Activated naive CD4-positive, alpha-beta T cell treated with Interleukin-2 at 50 U/mL for 16 hours (primary cell): ENCODE measurements at places on chromosomes 6 and 20.

DNA sequence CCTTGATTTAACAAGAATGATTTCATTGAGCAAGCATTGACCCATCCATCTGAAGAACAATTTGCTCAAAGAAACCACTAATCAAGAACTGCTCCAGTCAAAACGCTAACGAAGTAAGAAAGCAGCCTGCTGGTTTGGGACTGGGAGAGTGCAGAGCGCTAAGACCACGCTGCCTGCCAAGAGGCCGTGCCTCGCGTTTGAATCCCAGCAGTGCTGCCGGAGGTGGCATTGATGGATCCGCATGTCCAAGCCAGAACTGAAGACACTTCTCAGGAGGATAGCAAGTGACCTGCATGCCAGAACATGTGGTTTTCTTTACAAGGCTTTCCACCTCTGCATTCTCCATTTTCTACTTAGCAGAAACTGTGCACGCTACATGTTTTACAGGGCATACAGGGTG lies 105.2 kb upstream of the FOXC1 start:
- DNase-seq: no peak

DNA sequence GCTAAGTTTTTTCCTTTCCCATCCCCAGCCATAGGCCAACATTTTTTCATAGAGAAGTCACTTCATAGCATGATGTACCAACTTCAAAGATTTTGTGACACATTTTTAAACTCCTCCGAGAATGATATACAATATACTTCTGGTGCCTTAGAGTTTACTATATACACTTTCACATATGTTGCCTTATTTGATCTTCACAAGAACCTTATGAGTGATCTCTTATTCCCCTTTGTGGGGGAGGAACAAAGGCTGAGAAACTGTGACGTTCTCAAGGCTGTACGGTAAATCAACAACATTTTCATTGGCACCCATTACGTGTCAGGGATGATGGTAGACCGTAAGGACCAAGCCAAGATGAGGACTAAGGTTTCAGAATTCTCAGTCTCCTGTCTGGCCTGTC lies 130.0 kb downstream of the RFPL4B start:
- DNase-seq: no peak

DNA sequence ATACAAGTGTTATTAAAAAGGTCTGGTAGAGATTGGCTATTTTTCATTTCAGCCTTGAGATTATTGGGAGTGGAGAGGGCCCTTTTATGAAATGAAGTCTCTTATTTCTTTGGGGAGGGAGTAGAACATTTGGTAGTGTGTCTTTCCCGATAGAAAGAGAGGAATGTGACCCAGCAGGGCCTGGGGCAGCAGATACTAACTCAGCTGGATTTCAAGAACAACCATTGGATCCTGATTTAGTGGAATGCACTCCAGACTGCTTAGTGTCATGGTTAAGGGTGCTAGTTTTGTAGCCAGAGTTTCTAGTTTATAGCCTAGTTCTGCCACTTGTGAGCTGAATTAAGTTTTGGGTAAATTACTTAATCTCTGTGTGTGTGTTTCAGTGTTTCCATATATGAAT lies 18.4 kb upstream of the FLRT3 start:
- DNase-seq: no peak

DNA sequence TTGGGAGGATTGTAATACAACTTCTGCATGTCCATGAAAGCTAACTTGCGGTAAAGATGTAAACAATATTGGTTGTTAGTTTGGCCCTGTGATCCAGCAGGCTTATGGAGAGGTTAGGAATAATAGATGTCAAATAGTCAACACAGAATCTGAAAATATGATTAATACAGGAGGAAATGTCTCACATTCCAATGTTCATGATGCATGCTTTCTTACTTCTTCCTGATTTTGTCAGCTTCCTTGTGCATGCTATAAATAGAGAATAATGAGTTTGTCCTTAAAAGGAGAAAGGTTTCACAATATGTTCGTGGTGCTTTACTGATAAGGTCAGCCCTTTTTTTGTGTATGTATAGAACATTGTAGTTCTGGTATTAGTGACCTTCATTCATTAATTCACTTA lies 136.7 kb downstream of the MMUT start:
- no peak for DNase-seq

DNA sequence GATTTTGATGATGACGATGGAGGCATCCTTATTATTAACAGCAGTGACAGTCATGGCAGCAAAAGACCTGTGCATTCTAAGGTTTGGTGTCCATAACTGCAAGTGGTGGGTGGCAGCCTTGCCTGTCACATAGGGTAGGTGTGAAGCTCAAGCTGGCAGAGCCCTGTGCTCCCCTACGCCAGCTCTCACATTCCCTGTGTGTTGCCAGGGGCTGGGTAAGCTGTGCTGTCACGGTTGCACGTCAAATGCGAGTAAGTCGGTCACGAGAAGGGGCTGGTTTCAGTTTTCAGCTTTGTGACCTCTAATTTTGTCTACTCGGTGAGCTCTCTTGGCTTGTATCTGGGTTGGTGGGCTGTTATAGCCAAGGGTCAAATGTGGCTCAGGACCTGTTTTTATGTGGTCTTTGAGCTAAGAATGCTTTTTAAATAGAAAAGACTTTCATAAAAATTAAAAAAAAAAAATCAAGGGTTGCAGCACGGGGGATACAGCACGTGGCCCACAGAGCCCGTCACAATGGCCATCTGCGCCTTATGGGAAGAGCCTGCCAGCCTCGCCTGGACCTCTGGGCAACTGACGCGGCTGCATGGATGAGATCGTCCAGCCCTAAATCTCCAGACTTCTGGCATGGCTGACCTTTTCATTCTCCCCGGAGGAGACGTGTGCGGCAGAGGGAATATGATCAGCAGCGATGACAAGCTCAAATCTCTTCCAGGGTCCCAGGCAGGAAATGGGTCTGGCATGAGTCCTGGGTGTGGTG lies 148.5 kb downstream of the PHACTR3 start:
- no peak for DNase-seq

- DNase-seq: no peak
Observed at GRCh38 chr6:83221889-83222479, 28.8 kb downstream of the RWDD2A start.

DNA sequence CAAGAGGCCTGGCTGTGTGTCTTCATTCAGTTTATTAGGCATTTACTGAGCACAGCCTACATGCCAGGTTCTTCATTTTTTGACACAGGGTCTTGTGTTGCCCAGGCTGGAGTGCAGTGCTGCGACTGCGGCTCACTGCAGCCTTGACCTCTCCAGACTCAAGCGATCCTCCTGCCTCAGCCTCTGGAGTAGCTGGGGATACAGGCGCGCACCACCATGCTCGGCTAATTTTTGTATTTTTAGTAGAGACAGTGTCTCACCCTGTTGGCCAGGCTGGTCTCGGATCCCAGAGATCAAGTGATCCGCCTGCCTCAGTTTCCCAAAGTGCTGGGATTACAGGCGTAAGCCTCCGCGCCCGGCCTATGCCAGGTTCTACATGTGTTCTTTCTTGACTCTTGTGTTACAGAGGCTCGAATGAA lies 601 bp upstream of the ATRN start:
- no peak for DNase-seq

GRCh38 chr20:60053125-60053817 lies 95.0 kb downstream of the CDH26 start:
- no peak for DNase-seq

- no peak for DNase-seq
Observed at GRCh38 chr6:167840526-167841179, 13.9 kb downstream of the AFDN start.

- DNase-seq: no peak
Observed at GRCh38 chr6:80639181-80639629, 532.7 kb downstream of the BCKDHB start.

DNA sequence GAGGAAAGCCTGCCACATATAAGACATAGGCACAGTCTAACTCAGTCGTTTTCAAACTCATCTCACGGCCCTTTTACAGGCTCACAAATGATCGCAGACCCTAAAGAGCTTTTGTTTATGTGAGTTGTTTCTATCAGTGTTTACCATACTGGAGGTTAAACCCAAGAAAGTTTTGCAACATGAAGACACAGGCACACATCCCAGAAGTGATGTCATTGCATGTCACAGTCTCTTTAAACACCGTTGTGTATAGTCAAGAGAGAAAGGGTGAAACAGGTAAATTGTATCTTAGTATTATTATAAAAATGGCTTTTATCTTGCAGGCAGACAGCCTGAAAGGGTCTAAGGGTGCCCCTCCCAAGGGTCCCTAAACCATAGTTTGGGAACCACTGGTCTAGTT lies 96.7 kb downstream of the BACH2 start:
- no peak for DNase-seq
